ENCODE measurements at places on chromosomes 13 and 19.

DNA sequence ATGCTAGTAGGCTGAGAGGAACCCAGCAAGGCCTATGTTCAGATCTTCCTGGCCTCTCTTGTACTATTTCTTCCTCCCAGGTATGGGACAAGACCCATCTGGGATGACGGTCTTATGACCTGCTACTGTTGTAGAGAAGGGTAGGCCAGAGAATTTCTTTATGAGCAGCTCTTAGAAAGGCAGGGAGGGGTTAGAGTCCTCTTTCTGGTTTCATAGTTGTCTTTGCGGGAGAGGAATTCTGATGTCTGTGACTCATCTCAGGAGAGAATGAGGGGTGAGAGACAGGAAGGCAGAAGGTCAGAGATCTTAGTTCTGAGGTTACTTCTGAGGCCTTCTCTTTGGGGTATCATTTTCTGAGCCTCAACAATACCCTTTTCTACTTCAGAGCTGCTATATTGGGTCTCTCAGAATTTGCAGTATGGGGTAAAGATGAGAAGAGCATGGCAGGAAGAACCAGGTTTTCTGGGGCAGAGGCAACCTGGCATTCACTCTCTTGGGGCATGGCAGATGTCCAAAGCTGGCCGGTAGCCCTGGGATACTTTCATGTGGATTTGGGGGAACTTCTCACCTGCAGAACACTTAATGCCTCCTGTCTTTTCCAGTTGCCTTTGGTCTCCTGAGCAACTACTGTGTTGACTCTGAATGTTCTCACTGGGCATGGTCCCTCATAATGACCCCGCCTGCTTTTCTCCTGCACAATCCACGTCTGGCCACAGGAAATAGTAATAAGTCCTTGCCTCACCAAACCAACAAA lies 154.4 kb downstream of the GGACT start:
- DNase-seq, result no peak

GRCh38 chr19:12872941-12873890 lies 8.0 kb downstream of the DNASE2 start:
- no peak for DNase-seq

DNA sequence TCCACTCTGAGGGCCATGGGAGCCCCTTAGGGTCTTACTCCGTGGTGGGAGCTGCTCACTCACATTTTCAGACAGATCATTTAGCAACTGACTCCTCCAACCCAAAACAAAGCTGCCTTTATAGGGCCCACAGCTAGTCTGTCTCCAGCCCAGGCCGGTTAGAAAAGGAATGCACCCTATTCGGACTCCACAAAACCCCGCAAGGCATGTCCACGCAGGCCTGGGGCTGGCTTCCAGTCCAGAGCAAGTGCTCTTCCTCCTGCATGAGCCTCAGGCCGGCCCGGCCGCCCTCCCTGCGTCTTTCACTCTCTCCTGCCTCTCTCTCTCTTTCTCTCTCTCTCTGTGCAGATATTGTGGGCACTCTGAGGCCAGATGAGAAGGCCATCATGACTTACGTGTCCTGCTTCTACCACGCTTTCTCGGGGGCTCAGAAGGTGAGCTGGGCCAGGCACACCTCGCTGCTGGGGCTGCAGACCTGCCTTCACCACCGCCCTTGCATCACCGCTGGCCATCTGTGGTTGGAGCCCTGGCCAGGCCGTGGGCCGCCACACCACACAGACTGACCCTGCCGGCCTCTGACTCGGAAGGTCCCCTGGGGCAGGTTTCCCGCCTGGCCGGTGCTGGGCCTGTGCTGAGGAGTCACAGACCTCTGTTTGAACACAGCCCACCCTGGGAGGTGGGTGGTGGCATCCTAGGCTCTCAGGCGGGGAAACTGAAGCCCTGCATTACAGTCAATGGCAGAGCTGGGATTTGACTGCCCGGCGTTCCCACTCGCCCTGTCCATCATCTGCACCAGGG lies 33.1 kb downstream of the CAPN12 start:
- no peak for DNase-seq

GRCh38 chr13:99481366-99481765 lies 19.9 kb upstream of the TM9SF2 start:
- no peak for DNase-seq

DNA sequence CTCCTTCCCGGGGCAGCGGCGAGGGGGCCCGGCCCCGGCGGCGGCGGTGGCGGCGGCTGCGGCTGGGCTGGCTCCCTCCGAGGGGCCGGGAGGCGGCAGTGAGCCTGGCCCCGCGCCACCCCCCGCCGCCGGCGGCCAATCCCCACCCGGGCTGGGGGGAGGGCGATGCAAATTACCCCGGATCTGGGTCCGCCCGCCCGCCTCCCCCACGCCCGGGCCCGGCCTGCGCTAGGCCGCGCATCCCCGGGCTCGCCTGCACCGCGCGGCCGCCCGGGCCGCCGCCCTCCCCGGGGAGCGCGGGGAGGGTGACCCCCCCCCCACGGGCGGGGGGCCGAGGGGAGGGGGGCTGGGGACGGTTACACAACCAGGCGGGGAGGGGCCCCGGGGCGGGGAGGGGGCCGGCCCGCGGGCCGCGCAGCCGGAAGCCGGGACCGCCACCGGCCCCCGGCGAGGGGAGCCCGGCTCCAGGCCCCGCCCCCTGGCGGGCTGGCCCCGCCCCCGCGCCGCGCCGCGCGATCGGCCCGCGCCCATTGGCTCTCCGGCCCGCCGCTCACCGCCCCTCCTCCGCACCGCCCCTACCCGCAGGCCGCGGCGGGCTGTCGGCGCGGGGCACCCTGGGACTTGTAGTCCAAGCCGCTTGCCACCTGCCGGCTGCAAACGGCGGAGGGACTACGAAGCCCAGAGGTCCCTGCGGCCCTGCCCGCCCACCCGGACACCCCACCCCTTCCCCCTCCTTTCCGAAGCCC lies 1.1 kb downstream of the ZBTB7A start:
- peak; percentile 97 for DNase-seq

- no peak for DNase-seq
Measured at GRCh38 chr13:46716821-46717220, 80.1 kb downstream of the ESD start.

GRCh38 chr13:45101327-45102018 lies 18.8 kb upstream of the GTF2F2 start:
- DNase-seq, result no peak

GRCh38 chr19:3868770-3869456 lies at the start of gene ZFR2:
ZFR2 (minus strand) TSS chr19:3869038; CDS start chr19:3869017, 21 bp downstream.
- no peak for DNase-seq

- no peak for DNase-seq
Measured at GRCh38 chr19:46134527-46134926, 10.0 kb upstream of the IGFL3 start.

DNA sequence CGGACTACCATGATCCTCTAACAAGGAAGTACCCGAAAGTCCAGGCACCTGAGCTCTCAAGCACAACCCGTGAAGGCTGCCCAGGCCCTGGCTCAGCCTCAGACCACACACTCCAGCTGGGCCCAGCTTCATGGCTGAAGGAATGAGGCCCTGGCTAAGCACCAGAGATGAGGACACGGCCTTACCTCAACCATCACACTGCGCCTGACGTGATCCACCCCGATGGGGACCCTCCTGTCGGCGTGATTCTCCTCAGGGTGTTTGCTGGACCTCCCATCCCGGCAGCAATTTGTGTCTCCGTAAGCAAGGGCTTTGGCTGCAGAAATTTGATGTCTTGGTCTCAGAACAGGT lies 56.5 kb downstream of the F2RL3 start:
- no peak for DNase-seq

DNA sequence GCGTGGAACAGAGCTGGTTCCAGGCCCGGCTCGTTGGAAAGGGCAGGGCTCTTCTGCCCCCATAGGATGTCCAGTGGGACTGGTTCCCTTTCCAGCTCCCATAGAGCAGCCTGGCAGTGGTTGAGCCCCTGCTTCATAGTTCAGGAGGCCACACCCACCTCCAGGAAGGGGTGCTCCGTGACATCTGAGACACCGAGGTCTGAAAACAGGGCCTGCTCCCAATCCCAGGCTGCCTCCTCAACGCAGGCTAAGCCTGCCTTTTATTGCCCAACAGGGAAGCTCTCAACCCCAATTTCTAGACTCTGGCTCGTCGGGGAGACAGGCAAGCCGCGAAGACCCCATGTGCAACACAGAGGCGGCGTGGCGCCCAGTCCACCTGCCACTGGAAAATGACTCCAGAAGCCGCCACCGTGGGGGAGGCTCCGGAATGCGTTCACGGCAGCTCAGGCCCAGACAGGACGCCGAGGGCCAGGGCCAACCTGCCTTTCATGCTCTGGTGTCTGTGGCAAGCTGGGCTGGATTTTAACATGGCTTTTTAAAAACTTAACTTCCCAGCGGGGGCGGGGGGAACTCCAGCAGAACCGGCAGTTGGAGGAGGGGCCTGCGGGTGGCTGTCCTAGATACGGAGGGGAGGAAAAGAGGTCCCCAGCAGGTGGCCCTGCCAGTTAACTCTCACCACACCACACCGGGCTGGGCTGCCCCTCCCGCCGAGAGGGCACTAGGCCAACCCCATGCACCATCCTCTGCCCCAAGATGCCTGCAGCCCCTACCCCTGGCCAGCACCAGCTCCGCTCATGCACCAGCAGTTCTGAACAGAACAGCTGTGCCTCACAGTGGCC lies 17.9 kb upstream of the TINCR start:
- no peak for DNase-seq

DNA sequence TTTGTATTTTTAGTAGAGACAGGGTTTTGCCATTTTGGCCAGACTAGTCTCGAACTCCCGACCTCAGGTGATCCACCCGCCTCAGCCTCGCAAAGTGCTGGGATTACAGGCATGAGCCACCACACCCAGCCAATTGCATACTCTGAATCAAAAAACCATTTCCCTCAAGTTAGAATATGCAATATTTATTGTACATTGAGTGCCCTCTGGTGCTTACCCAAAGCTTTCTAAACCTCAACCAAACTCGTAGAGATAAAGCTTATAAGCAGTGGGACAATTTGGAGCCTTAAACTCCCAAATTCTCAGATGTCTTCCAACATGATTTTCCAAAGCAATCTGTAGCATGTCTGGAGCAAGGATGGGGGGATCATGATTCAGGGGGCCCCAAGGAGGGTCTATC lies 22.4 kb downstream of the RFXAP start:
- no peak for DNase-seq

- no peak for DNase-seq
Measured at GRCh38 chr13:80901111-80901510, 560.2 kb upstream of the SPRY2 start.

- no peak for DNase-seq
Measured at GRCh38 chr13:26664876-26665275, 95.7 kb downstream of the GPR12 start.

- DNase-seq, result no peak
Measured at GRCh38 chr13:98819382-98820010, 67.0 kb upstream of the SLC15A1 start.

DNA sequence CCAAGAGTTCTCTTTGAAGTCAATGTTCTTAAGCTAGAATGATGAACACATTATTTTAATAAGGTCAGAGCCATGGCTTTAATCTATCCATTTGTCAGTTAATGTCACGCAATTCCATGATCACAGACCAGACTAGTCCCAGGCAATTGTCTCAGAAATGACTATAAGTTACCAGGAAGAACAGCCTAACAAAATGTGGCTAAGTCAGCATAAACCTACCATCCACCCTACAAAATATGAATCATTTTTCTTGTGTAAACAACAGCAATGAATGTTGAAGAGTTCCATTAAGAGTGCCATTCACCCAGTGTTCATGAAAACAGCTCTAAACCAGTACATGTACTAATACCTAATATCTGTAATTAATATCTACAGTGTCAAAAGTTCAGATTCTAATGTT lies 127.5 kb downstream of the KCTD12 start:
- no peak for DNase-seq

DNA sequence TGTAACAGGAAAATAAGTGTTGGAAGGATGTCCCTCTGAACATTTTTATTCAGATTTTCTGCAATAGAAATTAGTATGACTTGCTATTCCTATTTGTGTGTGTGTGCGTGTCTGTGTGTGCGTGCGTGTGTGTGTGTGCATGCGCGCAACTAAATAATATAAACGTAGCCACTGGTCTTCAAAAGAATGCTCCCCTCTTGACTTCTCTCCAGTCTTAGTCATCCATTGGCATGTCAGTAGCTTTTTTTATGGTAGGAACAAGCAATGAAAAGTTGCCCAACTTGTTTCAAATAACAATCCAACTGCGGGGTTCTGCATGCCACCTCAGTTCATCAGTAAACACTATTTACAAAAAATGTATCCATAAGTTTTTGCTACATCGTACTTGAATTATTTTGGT lies 249.6 kb downstream of the GPC6 start:
- no peak for DNase-seq

GRCh38 chr13:40671956-40672764 lies 5.7 kb upstream of the FOXO1 start:
- no peak for DNase-seq

GRCh38 chr19:54188215-54188871 lies 1.0 kb downstream of the MBOAT7 start:
- DNase-seq, result no peak

DNA sequence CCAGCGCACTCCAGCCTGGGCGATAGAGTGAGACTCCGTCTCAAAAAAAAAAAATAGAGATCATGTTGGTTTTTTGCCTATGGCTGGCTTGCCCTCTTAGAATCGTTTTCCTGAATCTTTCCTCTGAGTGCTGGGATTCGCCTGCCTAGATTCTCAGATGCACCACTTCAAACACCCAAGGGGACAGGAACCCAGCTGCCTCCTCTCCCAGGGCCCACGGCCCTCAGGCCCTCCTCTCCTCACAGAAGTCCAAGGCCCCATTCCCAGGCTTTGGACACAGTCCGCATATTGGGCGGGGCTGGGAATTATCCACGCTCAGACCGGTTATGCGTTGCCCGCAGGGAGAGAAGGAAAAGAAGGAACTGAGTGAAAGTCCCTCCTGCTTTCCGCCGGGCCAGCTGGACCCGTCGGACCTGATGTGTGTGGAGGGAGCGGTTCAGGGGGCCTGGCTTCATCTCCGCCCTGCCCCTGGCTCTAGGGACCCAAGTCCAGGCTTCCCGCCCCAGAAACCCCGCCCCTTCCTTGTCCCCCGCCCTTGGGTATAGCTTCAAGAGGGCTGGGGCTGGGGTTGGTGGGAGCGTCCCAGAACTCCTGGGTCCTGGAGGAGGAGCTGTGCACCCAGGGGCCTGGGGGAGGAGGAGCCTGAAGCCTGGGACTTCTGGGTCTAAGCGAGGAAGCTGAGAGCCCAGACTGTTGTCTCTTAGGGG lies 5.8 kb downstream of the PPFIA3 start:
- DNase-seq, result no peak

GRCh38 chr13:111531505-111531904 lies 211.1 kb downstream of the TEX29 start:
- no peak for DNase-seq

GRCh38 chr19:33557196-33557595 lies 35.6 kb upstream of the PEPD start:
- no peak for DNase-seq
